ENCODE measurements at places on chromosomes 11 and 22. TPM values are rescaled to one million over a fixed set of nuclear protein-coding genes. Genes with fewer than 3 reads are reported as not detected.

DCHS1 gene
- total RNA-seq, result 0.20 TPM

MMP1 gene
- total RNA-seq, result not detected

DNA sequence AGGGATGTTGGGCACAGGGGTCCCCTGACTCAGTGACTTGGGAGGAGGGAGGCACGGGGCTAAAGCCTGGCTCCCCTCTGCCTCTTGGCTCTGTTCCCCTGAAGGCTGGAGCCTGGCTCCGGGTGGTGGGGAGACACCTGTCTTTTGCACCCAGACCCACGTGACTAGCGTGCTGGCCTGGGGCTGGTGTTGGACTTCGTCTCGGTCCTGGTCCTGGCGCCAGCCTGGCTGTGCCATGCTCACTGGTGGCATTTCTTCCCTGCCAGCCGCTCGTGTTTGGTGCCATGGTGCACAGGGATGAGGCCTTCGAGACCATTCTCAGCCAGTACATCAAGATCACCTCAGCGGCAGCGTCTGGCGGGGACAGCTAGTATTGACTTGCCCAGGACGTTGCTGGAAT, 56.7 kb downstream of the GRAMD4 start:
- no peaks in the 10 kb centered on the region for H3K4me1 ChIP-seq
- H3K4me3 ChIP-seq, result no peak overlapping the region

DNA sequence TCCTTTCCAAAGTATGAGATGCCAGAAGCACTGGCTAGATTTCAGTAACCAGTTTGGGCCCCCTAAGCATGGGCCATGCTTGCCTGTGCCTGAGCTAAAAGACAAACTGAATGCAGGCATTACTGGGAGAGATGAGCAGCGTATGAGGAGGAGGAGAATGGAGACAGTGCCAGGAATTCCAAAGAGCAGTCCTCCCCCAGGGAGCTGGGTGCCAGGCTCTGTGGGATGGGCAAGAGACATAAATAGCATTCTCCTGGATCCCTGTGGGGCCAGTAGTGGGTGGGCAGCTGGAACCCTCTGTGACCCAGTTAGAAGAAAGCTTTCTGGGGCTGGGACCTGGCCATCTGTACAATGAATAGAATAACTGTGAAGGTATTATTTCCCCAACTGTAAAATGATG, 235.6 kb downstream of the KCNA4 start:
- no peaks in the 10 kb centered on the region for H3K36me3 ChIP-seq
- H3K27me3 ChIP-seq, result no peaks in the 10 kb centered on the region
- H3K4me3 ChIP-seq, result no peak overlapping the region
- no peaks in the 10 kb centered on the region for H3K4me1 ChIP-seq

DNA sequence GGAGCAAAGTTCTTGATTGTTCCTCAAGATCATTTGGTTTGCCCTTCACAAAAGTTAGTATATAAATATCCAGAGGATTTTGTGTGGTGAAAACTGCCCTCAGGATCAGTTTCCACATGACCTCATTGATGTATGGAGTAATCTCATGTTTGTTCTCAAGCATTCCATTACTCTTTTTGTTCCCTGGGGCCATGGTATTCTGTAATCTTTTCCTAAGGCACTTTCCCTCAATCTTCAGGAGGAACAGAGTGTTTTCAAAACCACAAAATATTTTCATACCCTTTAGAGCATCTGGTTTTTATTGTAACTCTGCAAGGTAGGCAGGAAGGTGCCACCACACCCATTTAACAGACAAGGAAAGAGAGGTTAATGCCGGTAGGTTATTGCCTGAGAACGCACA, 99.6 kb downstream of the FAM181B start:
- H3K27me3 ChIP-seq, result 0 out of 2 replicates have a peak, but pooled peaks cover 4% of the 10 kb centered on the region
- H3K36me3 ChIP-seq, result no peaks in the 10 kb centered on the region
- no peak overlapping the region for H3K27ac ChIP-seq
- no peak for DNase-seq
- no peak overlapping the region for H3K4me3 ChIP-seq
- H3K4me1 ChIP-seq, result no peaks in the 10 kb centered on the region

DNA sequence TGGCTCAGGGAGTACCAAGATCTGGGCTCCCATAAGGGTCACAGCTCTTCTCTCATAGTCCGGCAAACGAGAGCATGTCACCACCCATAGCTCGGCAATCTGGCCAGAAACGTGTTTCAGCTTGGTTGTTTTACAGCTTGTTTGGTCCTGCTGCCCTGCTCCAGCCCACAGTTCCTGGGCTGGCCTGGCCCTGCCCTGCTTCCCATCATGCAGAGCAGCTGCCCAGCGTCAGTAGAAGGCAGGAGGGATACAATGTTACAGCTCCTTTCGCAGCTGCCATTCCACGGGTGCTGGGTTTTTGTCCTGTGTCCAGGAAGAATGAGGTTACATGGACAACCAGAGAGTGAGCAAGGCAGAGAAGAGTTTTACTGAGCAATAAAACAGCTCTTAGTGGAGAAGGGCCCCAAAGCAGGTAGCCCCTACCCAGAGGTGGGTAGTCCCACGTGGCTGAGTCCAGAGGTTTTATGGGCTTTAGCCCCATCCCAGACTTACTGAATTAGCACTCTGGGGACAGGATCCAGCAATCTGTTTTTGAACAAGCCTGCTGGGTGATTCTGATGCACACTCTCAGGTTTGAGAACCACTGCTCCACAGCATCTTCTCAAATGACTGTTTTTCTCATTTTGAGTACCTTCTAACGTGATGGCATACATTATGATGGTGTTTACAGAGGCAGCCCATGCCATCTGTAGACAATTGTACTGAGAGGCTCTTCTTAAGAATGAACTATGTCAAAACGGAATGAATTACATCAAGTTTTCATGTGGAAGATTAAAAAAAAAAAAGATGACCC, 5.8 kb upstream of the MS4A18 start:
- no peak overlapping the region for H3K27ac ChIP-seq
- H3K36me3 ChIP-seq, result no peaks in the 10 kb centered on the region
- H3K4me3 ChIP-seq, result no peak overlapping the region
- H3K27me3 ChIP-seq, result peaks cover 93% of the 10 kb centered on the region

All from PC-9 (cell line).